ENCODE measurements at places on chromosomes 6 and 20.
A peak's percentile ranks its signal among the peaks of the same experiment; 100 is the strongest.

- DNase-seq: no peak
Measured at GRCh38 chr6:36813526-36813925, 25.7 kb downstream of the CPNE5 start.

GRCh38 chr20:64082820-64083377 lies 1.3 kb downstream of the LKAAEAR1 start:
- no peak for DNase-seq

DNA sequence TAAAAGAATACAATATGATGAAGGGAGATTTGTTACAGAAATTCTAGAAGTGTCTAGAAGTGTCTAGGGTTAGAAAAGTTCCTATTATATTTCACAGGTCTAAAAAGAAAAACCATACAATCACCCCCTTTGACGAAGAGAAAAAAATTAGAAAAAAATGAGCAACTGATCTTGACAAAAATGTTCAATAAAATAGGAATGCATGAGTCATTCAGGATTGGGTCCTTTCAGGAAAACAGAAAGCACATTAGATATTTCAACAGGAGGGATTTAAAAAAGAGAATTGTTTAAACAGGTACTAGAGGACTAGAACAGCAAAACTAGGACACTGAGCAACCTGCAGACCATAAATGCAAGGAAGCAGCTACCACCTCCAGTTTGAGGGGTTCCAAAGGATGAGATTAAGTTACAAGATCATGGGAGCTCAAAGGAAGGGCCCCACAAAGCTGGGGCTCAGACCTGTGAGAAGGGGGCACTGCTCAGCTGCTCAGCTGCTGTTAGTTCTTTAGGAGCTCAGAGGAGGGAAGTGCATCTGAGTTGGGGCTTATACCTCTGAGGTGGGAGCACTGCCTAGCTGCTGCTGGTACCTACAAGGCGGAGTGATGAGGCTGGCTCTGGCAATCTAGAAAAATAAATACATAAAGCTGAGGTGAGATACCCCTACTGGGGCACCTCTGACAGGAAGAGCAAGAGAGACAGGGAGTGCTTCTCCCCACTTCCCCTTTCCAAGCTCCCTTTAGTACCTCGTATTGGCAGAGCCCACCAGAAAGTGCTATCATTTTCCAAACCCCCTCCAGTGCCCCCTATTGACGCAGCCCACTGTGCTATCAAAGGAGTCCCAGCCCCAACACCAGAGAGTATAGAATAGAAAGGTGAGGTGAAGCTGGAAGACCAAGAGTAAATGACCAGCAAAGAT lies 27.1 kb upstream of the BEND6 start:
- no peak for DNase-seq

GRCh38 chr6:119183457-119183856 lies 105.0 kb upstream of the FAM184A start:
- DNase-seq: no peak

GRCh38 chr6:112910256-112910655 lies 563.1 kb downstream of the RFPL4B start:
- no peak for DNase-seq

DNA sequence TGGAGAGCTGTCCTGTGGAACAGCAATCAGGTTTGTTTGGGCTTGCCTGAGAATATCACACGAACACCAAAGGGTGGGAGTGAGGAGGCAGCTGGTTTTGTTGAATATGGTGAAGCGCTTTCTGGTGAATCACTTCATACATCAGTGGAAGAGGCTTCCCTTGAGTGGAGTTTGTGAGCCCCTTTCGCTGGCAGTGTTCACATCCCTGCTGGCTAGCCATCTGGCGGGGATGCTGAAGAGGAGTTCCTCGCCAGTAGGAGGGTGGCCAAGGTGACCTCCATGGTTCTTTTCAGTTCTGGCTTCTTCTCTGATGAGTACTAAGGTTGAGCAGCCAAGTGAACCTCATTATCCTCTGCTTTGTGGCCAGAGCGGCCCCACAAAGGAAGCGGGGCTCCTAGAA lies 37.7 kb upstream of the RNF8 start:
- DNase-seq: no peak

DNA sequence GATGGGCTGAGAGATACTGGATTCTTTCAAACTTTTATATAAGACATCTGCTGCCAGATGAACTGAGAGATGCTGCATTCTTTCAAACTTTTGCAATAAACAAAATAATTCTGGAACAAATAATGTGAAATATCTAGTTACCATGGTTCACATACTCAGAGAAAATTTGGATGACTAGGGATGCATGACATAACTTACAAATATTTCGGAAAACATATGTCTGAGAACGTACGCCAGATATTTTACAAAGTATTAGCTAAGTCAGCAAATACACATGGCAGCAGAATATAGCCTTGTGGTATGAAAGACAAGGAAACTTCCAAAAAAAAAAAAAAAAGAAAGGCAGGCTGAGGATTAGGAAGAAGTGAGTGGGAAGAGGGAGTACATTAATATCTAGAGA lies 113.3 kb upstream of the TRAF3IP2 start:
- no peak for DNase-seq

DNA sequence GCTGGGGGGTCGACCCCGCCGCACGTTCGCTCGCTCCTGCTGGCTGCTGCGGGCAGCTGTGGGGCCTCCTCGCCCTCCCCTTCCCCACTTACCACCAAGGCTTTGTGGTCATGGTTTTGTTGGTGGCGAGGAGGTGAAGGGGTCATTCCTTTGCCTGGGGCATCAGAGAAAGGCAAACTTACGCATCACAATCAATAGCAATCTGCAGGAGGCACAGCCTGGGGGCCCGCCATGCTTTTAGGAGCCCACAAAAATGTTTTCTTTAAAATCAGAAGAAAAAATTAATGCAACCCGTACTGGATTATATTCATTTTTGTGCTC lies 137.0 kb downstream of the IMPG1 start:
- no peak for DNase-seq

- DNase-seq: peak; percentile 55
Measured at GRCh38 chr20:17568972-17569521, 828 bp upstream of the DSTN start.

- DNase-seq: no peak
Measured at GRCh38 chr6:617456-618100, 39.3 kb downstream of the HUS1B start.

DNA sequence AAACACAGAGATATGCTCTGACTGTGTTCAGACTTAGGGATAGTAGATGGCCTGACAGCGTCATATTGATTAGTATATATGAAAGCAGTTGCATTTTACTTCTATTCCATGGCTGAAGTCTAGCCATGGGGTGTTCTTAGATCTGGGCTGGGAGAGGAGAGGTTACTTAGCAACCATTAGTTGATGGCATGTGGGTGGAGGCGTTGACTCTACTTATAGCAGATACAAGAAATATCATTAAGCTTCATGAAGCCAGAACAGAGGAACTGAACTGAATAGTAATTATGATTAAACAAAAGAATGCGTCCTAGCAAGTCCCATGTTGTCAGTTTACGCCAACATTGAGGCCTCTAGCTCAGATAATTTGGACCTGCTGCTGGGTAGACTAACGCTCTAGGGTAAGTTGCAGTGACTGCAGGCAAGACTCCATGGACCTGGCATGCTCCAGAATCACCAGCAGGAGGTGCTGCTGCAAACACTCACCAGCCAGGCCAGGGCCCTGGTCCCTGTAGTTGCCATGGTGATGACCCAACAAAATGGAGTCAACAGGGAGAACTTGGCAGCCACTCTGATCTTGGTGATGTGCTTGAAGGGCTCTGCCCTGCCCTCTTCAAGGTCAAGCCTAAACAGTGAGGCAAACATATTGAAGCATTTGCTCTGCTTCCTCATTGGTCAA lies 477.3 kb downstream of the PREX1 start:
- no peak for DNase-seq

- no peak for DNase-seq
Measured at GRCh38 chr20:23120936-23121750, 35.0 kb upstream of the CD93 start.

DNA sequence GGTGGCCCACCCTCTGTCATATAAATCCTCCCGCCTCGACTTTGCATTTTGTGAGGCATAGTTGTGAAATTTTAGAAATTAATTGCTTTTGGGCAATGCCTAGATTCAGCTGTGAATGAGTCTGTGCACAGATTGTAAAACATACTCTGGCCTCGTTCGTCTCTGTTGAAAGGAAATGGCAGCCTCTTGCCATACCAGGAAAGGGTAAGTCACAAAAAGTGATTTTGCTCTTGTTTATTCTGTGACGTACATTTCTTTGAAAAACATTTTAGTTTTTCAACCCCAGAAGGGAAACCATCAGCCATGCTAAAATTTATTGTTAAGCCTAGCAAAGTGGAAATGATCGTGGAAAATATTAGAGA lies 15.3 kb upstream of the EXOC2 start:
- no peak for DNase-seq

- DNase-seq: no peak
Measured at GRCh38 chr6:69918813-69919475, 52.6 kb downstream of the COL19A1 start.

GRCh38 chr6:33722103-33722623 lies 10.7 kb upstream of the UQCC2 start:
- DNase-seq: no peak

DNA sequence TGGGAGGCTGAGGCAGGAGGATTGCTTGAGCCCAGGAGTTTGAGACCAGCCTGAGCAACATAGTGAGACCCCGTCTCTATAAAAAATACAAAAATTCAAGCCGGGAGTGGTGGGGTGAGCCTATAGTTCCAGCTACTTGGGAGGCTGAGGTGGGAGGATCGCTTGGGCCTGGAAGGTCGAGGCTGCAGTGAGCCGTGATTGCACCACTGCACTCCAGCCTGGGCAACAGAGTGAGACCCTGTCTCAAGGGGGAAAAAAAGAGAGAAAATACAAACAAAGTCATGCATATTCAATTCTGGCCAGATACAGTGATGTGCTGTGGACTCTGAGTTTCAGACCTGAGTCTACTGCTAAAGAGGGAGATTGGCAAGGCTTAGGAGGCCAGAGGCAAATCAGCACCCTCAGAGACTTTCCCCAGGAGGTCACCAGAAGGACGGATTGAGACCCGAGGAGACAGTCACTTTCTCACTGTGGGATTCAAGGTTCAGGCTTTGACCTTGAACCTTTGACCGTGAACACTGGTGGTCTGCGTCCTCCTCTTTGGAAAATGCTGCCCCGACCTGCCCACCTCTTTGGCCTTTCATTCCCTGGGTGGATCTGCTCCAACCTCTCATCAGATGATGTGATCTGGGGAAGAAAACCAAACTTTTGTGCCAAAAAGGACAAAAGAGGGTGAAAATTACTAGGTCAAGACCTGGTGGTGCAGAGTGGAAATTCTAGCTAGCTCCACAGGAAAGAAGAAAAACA lies 31.2 kb downstream of the TGM2 start:
- no peak for DNase-seq

DNA sequence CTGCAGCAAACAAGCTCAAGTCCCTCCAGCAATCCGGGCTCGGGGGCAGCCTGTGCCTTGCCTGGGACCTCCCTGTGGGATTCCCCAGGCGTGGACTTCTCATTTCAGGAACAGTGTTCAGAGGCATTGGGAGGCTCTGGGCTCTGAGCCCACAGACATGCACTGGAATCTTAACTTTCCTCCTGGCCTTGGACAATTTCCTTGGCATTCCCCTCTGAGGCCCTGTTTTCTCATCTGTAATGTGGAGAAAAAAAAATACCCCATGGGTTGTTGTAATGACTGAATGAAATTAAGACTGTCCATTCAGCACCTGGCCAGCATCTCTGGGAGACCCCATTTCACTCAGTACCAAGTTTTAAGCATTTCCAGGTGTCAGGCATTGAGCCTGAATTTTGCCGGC lies 17.6 kb downstream of the BPIFB4 start:
- DNase-seq: no peak

DNA sequence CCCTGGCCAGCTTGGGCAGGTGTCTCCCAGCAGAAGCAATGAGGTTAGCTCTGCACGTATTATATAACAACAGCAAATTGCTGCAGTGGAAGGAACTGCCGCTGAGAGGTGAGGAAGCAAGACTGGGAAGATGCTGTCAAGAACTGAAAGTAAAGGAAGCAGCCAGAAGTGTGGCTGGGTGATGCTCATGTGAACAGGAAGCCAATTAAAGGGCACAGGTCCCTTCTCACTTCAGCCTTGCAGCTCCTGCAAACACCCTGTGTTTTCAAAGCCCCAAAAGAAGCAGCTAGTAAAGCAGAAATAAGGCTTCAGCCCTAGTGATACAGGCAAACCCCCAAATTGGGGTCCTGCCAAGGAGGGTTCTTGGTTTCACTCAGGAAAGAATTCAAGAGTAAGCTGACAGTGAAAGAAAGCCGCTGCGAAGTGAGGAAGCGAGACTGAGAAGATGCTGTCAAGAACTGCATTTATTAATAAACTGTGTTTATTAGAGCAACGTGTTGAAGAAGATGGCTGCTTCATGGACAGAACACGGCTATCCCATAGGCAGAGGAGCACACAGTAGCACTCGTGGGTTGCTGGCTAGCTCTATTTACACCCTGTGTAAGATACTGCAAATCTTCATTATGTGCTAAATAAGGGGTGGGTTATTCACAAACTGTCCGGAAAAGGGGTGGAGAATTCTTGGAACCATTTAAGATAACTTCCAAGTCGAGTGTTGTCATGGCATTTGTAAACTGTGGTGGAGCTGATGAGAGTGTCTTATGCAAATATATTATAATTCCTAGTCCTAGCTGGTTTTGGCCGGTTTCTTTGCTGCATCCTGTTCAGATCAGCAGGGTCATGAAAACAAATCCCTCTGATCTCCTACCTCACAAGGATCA lies 152.2 kb downstream of the LINC00237 start:
- no peak for DNase-seq

DNA sequence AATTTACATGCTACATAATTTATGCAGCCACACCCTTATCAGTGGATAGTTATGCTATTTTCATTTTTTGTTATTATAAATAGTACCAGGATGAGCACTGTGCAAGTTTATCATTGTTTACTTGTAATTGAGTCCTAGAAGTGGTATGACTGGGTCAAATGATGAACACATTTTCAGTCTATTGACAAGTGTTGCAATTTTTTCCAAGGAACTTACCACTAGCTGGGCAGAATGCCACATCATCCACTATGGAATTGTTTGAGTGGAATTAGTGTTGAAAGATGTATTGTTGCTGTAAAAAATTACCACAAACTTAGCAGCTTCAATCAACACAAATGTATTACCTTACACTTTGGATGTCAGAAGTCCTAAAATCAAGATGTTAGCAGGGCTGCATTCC lies 38.1 kb upstream of the OPN5 start:
- no peak for DNase-seq

- no peak for DNase-seq
Measured at GRCh38 chr6:161246725-161247124, 27.1 kb downstream of the AGPAT4 start.

DNA sequence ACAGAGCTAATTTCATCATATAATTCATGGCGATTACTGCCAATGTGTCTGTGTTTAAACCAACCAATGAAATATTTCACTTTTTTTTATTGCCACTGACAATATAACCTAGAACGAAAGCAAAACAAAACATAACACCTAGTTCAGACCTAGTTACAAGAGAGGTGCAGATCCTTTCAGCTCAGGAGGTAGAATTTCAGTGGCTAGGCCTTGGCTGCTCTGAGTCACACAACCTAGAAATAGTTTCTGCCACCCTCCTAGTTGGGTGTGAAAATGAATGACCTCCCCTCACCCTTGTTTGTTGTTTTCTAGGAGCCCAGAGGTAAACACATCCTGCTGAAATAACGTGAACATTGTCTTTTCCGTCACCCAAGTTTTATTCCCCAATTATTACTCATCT lies 356.3 kb downstream of the HTR1B start:
- DNase-seq: no peak

All from glutamatergic neuron (in vitro differentiated cells).